Stomach (tissue), 19 donors: ENCODE measurements at places on chromosomes 16 and 17. TPM values are rescaled to one million over a fixed set of nuclear protein-coding genes. Genes with fewer than 3 reads are reported as not detected.
A peak's percentile ranks its signal among the peaks of the same experiment; 100 is the strongest.

- H3K4me3 ChIP-seq, result no peak overlapping the region
- H3K27ac ChIP-seq, result no peak overlapping the region
- H3K4me1 ChIP-seq, result peaks cover 44% of the 10 kb centered on the region
- H3K36me3 ChIP-seq, result peaks cover 66% of the 10 kb centered on the region
Measured at GRCh38 chr17:82053556-82054263, 2.0 kb downstream of the GPS1 start.

Gene CUEDC1
- 10.5 TPM for total RNA-seq

GRCh38 chr17:81328978-81329926 is 34.1 kb upstream of the SLC38A10 start:
- H3K4me3 ChIP-seq, result no peak overlapping the region
- peaks cover 17% of the 10 kb centered on the region for H3K27me3 ChIP-seq
- peak; percentile 94 for DNase-seq
- peaks cover 23% of the 10 kb centered on the region for H3K4me1 ChIP-seq
- no peaks in the 10 kb centered on the region for H3K36me3 ChIP-seq

Gene TRIM72
- not detected for total RNA-seq

- H3K27me3 ChIP-seq, result no peaks in the 10 kb centered on the region
- DNase-seq, result peak; percentile 62
- no peak overlapping the region for H3K27ac ChIP-seq
- H3K4me1 ChIP-seq, result no peaks in the 10 kb centered on the region
Measured at GRCh38 chr16:19595043-19595767, 39.7 kb downstream of the VPS35L start.

Gene KRT32
- not detected for total RNA-seq
